ENCODE measurements at places on chromosomes 6 and 20.

DNA sequence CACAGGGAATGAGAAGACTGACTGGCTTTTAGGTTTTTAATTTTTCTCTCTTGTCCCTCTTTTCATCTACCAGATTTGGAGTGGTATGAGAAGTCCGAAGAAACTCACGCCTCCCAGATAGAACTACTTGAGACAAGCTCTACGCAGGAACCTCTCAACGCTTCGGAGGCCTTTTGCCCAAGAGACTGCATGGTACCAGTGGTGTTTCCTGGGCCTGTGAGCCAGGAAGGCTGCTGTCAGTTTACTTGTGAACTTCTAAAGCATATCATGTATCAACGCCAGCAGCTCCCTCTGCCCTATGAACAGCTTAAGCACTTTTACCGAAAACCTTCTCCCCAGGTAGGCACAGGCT, 644 bp downstream of the MAD2L1BP start:
- DNase-seq: no peak

DNA sequence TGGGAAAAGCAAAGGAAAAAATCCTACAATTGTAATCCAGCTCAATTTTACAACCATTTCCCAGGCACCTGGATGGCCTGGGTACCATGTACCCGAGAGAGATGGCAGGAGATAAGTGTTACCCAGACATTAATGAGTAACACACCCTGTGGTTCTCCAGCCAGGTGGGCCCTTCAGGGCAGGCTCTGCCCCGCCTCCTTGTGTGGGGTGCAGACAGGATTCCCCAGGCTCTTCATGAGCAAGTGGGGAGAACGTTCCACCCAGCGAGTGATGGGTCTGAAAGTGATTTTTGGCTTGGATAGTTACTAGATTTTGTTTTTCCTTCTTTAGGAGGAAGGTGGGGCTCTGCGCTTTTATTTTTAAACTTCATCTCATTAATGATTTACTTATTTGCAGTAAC, 243.9 kb downstream of the TAF4 start:
- no peak for DNase-seq

DNA sequence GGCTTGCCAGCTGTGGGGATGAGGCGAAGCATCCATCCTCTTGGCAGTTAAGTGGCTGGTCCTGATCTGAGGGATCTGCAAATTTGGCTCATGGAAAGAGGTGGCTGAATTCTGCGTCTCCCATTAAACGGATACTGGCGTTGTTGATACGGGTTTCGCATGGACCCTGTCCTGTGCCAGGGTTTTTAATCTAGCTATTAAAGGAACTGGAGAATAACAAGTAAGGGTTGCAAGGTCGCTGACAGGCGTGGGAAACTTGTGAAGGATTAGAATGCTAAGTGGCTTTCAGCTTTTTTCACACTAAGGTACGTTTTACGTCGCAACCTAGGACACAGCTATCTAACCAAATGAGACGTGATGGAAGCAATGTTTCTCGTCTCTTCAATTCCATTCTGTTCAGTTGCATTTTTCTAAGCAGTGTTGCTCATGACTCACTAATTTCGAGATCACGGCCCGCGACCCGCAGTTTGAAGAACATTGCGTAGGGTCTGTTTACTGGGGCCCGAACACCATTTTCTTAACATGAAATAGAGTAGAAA, 852 bp downstream of the GMNN start:
- no peak for DNase-seq

DNA sequence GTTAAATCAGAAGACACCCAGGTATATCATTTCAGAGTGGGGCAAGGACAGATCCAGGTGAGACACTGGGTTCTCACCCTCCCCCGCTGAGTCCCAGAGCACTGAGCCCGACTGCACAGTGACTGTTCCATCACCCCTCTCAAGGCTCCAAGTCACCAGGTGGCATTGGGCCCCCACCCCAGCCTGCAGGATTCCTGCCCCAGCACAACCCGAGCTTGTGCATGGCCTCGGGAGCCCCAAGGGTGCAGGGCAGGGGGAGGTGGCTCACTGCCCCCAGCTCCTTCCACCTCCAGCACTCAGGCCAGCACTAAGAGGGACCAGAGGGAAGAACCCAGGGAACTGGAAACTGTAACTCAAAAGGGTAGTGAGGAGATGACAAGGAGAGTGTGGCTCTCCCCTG, 39.3 kb upstream of the CST5 start:
- no peak for DNase-seq

GRCh38 chr20:63149531-63150192, 66.3 kb downstream of the YTHDF1 start:
- DNase-seq: no peak

GRCh38 chr6:24009319-24009718, 116.7 kb upstream of the NRSN1 start:
- DNase-seq: no peak

DNA sequence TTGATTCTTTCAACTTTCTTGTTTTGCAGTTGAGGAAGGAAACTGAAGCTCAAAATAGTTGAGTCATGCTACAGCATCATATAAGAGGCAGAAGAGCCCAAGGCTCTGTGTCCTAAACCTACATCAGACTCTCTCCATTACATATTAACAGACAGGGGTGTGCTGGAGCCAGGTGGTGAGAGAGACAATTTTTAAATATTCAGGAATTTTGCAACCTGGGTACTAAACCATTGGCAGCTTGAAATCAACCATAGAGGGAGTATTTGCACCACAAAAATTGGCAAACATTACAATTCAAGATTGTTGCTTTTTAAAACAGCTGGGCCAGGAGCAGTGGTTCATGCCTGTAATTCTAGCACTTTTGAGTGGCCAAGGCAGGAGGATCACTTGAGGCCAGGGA, 65.8 kb upstream of the SOX4 start:
- no peak for DNase-seq

- DNase-seq: no peak
Observed at GRCh38 chr6:139029470-139030227, 1.1 kb downstream of the ABRACL start.

DNA sequence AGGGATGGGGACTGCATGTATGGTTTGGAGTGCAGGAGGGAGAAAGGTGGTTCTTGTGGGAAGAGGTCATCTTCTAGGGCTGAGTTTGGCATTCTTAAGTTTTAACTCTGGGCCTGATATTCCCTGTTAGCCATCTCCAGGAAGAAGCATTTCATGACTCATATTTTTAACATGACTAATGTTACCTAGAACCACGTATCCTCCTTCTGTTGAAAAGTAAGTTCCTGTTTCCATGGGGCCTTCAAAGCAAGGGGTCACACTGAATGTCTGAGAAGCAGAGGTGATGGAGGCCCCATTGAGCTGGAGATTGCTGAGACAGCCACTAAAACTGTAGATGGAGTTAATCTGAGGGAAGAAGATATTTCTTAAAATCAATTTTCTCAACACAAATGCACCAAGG, 30.2 kb downstream of the FAM229B start:
- no peak for DNase-seq

- peak; percentile 60 for DNase-seq
Observed at GRCh38 chr20:51766994-51767866, 960 bp downstream of the ATP9A start.

DNA sequence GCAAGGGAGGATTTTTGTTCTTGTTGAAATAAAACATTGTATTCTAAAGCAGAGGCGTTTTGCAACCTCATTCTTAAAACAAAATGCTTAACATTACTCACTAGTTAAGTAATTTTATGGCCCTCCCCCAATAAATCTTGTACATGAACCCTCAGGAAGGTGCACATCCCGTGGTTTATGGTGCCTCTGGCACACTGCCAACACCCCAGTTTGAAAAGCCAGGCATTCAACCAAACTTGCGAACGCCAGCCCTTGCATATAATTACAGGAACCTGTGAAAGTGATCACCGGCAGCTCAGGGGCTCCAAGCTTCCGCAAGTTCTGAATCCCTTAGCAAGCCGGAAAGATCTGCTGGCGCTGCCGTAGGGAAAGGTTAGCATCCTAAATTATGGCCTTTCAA, 1109.0 kb upstream of the FLRT3 start:
- DNase-seq: no peak

DNA sequence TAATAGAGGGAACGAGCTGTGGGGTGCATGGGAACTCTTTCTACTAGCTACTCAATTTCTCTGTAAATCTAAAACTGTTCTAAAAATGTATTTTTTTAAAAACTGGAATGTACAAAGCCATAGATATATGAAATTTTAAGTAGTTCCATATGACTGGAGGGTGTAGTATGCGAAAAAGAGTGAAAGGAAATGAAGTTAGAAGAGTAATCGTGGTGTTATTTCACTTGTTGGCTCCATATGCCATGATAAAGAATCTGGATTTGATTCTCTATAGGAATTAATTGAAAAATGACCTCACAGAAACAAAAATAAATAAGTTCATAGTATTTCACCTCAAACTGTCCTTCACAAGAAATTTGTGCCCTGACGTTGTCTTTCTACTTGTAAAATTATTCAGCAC, 500.2 kb downstream of the TENT5A start:
- DNase-seq: no peak

DNA sequence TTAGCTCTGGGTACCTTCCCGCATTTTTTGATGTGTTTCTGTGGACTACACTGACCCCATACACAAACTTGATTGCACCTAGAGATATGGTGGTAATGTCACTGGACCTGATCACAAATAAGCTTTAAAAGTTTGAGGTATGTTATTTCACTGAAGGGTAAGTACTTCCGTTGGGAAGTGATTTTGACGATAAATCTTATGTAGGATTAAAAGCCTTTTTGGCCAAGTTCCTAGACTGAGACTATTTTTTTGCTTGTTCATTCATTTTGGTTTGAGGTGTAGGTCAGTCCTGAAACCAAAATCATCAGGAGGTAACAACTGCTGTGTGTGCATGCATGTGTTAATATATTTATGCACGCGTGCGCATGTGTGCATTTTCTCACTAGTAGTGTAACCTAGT, 336.3 kb downstream of the TFAP2A start:
- DNase-seq: no peak

Data from globus pallidus (tissue), 1 donor.